Heart right ventricle (tissue), 16 donors: ENCODE measurements at places on chromosomes 11 and 22. TPM values are rescaled to one million over a fixed set of nuclear protein-coding genes. Genes with fewer than 3 reads are reported as not detected.

GRCh38 chr11:78961937-78962701, 387.5 kb upstream of the NARS2 start:
- H3K36me3 ChIP-seq = no peaks in the 10 kb centered on the region
- no peaks in the 10 kb centered on the region for H3K4me1 ChIP-seq
- no peak overlapping the region for H3K27ac ChIP-seq
- H3K27me3 ChIP-seq = peaks cover 4% of the 10 kb centered on the region
- no peak overlapping the region for H3K4me3 ChIP-seq

- no peaks in the 10 kb centered on the region for H3K27me3 ChIP-seq
- H3K4me3 ChIP-seq = no peak overlapping the region
- no peaks in the 10 kb centered on the region for H3K36me3 ChIP-seq
- peak; percentile 61 for DNase-seq
Observed at GRCh38 chr11:12287374-12288211, 89.8 kb upstream of the PARVA start.

DNA sequence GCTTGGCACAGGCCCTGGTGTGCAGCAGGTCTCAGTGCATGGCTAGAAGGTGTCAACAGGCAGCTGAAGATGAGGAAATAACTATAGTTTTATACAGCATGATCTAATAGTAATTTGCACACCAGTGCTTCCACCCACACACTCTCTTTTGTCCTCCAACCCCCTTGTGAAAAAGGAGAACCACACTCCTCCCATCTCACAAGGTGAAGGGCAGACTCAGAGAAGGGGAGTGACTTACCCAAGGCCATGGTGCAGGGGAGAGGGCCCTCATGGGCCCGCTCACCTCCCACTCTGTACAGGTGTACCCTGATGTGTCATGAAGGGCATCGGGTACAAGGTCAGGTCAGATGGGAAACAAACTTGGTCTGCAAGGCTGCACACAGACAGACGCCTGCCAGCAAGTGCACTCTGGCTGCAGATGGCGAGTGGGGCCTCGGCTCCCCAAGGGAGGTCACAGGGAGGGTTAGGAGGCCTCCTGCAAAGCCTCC, 53.4 kb downstream of the DGCR2 start:
- H3K27me3 ChIP-seq = no peaks in the 10 kb centered on the region
- H3K27ac ChIP-seq = no peak overlapping the region
- H3K4me1 ChIP-seq = peaks cover 14% of the 10 kb centered on the region
- no peak overlapping the region for H3K4me3 ChIP-seq

- H3K4me1 ChIP-seq = no peaks in the 10 kb centered on the region
- H3K4me3 ChIP-seq = no peak overlapping the region
- no peaks in the 10 kb centered on the region for H3K27me3 ChIP-seq
- no peak overlapping the region for H3K27ac ChIP-seq
Observed at GRCh38 chr11:3732671-3733436, 61.7 kb upstream of the CHRNA10 start.

MICALL1 gene
- 17.2 TPM for total RNA-seq

CYB561A3 gene
- 18.6 TPM for total RNA-seq

DNA sequence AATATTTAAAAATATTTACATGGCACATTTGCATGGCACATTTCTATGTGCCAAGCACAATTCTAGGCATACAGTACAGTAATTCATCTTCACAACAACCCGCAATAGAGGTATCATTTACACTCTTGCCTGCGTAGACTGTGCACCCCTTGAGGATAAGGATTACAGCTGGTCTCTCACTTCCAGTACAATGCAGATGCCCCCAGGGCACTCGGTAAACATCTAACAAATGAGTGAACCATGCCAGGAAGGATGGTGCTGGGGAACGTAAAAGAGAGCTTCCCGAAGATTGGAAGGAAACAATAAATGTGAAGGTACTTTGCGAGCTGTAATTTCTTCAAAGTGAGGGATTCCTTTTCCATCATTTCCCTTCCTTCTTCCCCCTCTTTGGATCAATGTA, 1.3 kb downstream of the PRPF19 start:
- H3K4me3 ChIP-seq = peak overlapping the region; percentile 84
- H3K27ac ChIP-seq = no peak overlapping the region
- H3K36me3 ChIP-seq = peaks cover 16% of the 10 kb centered on the region
- H3K27me3 ChIP-seq = no peaks in the 10 kb centered on the region
- no peak for DNase-seq
- H3K4me1 ChIP-seq = peaks cover 6% of the 10 kb centered on the region

DNA sequence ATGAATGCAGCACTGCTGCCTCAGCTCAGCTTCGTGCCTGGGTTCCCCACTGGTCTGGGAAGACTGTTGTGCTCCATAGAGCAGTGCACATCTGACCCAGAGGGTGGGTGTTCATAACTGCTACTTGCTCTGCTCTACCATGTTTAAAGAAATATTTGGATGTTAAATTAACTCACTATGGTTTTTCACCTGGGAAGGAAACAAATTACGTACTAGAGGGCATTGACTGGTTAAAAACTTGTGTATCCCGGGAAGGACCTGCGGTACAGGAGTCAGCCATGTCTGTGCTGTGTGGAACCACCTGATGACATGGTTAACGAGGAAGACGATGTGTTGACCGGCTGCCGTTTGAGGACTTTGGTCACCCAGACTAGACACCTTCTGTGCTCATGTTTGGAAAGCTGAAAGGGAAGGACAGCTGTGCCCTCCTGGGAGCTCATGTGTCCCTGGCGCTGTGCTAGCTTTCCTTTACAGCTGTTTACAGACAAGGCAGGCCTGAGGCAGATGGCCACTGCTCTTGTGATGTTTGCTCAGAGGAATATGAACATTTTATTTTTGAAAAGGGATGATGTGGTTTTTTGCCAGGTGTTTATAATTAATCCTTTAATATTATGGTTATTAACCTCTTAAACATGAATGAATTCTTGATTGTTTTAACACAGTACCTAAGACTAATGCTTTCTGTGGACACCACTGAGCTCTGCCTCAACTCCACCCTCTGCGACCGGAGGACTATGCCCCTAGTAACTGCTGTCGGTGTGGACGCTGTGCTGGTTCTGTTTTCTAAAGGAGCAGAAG, 14.3 kb upstream of the AIFM3 start:
- no peak for DNase-seq
- H3K27ac ChIP-seq = no peak overlapping the region
- peaks cover 53% of the 10 kb centered on the region for H3K36me3 ChIP-seq
- no peak overlapping the region for H3K4me3 ChIP-seq
- no peaks in the 10 kb centered on the region for H3K27me3 ChIP-seq

- H3K27me3 ChIP-seq = no peaks in the 10 kb centered on the region
- no peaks in the 10 kb centered on the region for H3K4me1 ChIP-seq
- H3K36me3 ChIP-seq = no peaks in the 10 kb centered on the region
- no peak overlapping the region for H3K4me3 ChIP-seq
- no peak for DNase-seq
Observed at GRCh38 chr22:29641042-29641699, 37.7 kb downstream of the NF2 start.

GRCh38 chr11:64385945-64386704, 27.2 kb downstream of the RPS6KA4 start:
- H3K4me1 ChIP-seq = no peaks in the 10 kb centered on the region
- H3K36me3 ChIP-seq = no peaks in the 10 kb centered on the region
- H3K4me3 ChIP-seq = no peak overlapping the region
- no peaks in the 10 kb centered on the region for H3K27me3 ChIP-seq
- no peak for DNase-seq

DNA sequence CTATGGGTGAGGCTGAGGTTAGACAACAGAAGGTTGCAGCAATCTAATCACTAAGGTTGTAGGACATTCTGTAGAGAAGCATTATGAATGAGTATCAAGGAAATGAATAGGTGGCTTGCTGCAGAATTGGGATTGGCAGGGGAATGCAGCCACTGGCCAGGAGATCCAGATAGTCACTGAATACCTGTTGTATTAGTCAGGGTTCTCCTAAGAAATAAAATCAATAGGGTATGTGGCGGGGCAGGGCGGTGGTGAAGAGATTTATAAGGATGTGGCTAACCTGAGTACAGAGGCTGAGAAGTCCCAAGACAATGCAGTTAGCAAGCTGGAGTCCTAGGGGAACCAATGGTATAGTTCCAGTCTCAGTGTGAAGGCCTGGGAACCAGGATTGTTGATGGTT, 163.0 kb downstream of the SPON1 start:
- no peaks in the 10 kb centered on the region for H3K4me1 ChIP-seq
- H3K27ac ChIP-seq = no peak overlapping the region
- DNase-seq = no peak
- no peak overlapping the region for H3K4me3 ChIP-seq
- H3K27me3 ChIP-seq = no peaks in the 10 kb centered on the region

DNA sequence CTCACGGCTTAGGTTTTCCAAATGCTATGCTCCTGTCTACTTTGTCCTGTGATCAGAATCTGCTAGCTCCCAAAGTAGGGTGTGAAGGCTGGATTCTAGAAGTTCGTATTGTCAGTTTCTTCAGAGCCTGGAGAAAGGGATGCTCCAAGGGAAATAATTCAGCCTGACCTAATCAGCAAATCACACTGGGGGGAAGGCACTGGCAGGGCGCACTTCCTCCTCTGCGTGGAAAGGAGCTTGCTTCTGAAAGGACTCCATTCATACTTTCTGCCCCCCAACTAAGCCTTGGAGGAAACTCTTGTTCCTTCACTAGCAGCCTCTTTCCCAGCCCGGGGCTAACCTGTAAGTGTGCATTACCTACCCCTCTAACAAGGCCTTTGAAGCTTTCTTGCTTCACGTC, 165.9 kb downstream of the NAV2 start:
- H3K27ac ChIP-seq = no peak overlapping the region
- no peak overlapping the region for H3K4me3 ChIP-seq
- H3K27me3 ChIP-seq = no peaks in the 10 kb centered on the region
- no peaks in the 10 kb centered on the region for H3K36me3 ChIP-seq

DNA sequence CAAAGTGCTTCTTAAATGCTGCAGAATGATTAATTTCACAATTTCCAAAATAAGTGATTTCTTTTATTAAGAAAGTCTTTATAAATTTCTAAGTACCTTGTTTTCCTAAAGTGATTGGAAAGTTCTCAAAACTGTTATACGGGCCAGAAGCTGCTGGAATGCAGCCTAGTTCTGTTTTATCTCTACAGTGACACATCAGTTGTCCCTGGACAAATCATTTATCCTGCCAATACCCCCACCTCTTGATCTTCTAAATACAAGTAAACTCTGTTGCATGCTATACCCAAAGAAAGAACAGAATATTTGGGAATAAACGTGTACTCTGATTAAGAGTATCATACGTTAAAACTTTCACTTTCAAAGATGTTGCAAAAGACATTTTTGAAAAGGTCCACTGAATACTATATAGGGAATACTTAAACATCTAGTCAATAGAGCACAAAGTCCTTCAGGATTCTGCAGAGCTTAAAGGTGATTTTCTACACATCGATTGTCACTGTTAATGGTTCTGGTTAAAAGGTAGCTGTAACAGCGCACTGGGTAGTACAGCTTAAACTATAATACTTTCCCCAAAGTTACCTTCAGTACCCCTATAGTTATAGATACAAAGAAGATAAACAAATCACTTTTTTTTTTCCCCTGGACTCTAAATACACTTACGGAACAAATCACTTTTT, 92.1 kb upstream of the APOA1 start:
- peaks cover 26% of the 10 kb centered on the region for H3K36me3 ChIP-seq
- peak overlapping the region; percentile 37 for H3K4me3 ChIP-seq
- H3K4me1 ChIP-seq = peaks cover 43% of the 10 kb centered on the region
- no peaks in the 10 kb centered on the region for H3K27me3 ChIP-seq

MUC2 gene
- total RNA-seq = not detected

DGCR6 gene
- total RNA-seq = 5.6 TPM

- H3K27me3 ChIP-seq = no peaks in the 10 kb centered on the region
- peak overlapping the region; percentile 99 for H3K27ac ChIP-seq
- H3K4me1 ChIP-seq = peaks cover 54% of the 10 kb centered on the region
- DNase-seq = no peak
Observed at GRCh38 chr11:102112509-102112821, 2.2 kb downstream of the YAP1 start.

GRCh38 chr22:39598017-39598965, 27.7 kb downstream of the CACNA1I start:
- H3K27ac ChIP-seq = no peak overlapping the region
- H3K4me3 ChIP-seq = no peak overlapping the region
- DNase-seq = no peak
